ENCODE measurements at places on chromosomes 3 and 15.

DNA sequence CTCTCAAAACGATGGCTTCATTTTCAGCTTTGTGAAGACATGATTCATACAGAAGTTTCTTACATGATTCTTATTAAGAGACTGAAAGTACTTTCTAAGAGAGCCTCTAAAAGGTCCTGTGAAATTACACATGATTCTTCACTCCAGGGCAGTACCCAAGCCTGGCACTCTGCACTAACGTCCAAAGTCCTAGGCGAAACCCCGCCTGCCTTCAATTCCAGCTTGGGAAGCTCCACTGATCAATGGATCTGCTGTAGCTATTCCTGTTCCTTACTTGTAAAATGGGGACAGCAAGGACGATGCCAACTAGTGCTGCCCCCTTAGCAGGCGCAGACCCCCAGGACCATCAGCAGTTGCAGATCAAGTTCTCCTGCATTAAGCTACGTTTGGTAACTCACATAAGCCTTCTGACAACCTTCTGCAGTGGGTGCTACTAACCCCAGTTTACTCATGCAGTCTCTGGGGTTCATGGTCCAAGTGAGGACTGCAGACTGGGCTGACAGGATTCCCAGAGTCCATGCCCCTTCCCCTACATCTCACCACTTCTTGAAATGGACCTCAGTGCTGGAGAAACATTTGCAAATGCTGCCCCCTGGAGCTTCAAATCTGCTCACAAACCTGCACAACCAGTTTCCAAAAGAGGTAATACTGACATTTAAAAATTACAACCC, 10.6 kb downstream of the CHCHD4 start:
- DNase-seq: no peak

GRCh38 chr3:58665405-58665804, 1.2 kb downstream of the FAM3D start:
- DNase-seq: no peak

GRCh38 chr3:140152851-140153639, 218.1 kb downstream of the CLSTN2 start:
- no peak for DNase-seq

GRCh38 chr15:97076011-97076410, 745.5 kb downstream of the NR2F2 start:
- DNase-seq: no peak

DNA sequence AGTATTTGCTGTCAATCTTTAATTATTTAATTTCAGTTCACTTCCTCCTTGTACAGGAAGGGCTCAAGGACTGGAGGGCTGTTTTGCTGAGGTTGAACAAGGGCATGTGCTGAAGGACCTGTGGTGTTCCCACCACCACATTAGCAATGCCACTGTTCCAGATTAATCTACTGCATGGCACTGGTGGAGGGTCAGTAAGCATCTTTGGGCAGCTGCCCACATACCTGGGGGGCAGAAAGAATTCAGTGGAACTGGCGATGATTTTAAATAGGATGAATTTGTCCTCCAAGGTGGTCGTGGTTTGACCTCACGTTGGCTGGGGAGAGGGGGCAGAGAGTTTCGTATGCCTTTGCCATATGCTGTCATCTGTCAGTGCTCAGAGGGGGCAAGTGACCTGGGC, 244.8 kb downstream of the TLE3 start:
- DNase-seq: no peak

- DNase-seq: no peak
Observed at GRCh38 chr3:59189526-59189925, 139.7 kb upstream of the CFAP20DC start.

- DNase-seq: no peak
Observed at GRCh38 chr3:88057630-88058305, 1.0 kb downstream of the CGGBP1 start.

DNA sequence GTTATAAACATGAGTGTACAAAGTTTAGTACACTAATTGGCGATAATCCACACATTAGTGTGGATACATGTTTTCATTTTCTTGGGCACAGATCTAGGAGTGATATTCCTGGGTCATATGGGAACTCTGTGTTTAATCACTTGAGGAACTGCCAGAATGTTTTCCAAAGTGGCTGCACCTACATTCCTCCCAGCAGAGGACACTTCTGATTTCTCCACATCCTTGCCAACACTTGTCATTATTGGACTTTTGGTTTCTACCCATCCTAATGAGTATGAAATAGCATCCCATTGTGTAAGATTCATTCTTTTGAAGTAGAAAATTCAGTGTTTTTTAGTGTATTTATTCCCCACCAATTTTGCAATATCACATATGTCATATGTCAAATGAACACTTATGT, 53.6 kb downstream of the CFAP92 start:
- no peak for DNase-seq

DNA sequence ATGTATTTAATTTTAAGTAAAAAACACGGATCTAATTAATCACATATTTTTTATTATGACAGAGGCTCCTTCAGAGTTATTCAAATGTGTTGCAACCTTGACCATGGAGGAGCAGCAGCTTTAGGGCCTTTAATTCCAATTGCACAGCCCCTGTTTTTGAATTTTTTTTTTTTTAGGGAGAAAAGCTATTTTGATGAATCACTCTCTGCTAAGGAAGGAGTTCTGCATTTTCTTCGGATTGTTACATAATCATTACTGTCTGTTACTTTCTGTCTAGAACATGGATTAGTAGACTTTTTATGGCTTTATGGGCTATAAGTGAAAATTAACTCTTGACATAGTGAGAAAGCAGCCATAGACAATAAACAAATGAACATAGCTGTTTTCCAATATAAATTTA, 90.8 kb downstream of the MCTP2 start:
- DNase-seq: no peak

DNA sequence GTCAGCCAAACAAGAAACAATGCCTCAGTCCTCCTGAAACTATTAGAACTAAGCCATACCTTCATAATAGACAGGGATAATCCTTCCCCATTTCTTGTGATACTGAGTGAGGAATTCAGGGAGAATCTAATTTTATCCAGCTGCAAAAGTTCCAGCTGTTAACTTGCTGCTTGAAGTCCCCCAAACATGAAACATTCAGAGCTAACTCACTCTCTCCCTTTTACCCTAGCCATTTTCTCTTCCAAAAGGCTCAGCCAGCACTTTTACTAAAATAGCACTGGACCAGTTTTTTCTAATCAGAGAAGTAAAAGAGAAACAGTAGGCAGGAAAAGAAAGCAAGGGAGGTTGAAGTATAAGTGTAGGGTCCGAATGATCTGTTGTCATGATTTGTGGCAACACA, 268.1 kb downstream of the TAFA4 start:
- no peak for DNase-seq

DNA sequence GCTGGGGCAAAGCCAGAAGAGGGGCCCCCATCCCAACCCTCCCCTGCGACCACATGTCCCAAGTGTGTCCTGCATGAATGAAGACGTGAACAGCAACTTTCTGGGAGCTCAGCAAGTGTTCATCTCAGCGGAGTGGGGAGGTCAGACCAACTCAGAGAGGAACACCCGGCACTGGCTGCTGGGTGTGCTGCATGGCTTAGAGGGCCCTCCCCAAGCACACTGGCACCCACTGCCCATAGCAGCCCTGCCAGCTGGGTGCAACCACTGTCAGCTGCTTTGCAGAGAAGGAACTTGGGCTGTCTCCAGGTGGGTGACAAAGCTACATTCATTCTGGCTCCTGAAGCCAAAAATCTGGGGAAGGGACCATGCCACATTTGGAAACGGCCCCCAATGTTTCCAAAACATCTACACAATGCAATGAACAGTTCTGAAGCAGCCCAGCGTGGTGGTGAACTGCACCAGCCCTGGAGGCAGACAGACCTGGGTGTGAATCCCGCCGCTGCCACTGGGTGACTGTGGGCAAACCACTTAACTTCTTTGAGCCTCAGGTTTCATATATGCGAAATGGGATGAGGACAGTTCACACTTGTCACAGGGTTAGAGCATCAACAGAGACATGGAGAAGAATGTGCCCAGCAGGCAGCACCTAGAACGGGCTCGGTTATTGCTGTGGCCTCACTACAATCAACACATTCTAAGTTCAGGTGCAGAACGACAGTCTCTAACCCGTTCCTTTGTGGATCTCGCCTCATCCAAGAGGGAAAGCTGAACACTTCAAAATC, 145.4 kb downstream of the NUP210 start:
- DNase-seq: no peak

DNA sequence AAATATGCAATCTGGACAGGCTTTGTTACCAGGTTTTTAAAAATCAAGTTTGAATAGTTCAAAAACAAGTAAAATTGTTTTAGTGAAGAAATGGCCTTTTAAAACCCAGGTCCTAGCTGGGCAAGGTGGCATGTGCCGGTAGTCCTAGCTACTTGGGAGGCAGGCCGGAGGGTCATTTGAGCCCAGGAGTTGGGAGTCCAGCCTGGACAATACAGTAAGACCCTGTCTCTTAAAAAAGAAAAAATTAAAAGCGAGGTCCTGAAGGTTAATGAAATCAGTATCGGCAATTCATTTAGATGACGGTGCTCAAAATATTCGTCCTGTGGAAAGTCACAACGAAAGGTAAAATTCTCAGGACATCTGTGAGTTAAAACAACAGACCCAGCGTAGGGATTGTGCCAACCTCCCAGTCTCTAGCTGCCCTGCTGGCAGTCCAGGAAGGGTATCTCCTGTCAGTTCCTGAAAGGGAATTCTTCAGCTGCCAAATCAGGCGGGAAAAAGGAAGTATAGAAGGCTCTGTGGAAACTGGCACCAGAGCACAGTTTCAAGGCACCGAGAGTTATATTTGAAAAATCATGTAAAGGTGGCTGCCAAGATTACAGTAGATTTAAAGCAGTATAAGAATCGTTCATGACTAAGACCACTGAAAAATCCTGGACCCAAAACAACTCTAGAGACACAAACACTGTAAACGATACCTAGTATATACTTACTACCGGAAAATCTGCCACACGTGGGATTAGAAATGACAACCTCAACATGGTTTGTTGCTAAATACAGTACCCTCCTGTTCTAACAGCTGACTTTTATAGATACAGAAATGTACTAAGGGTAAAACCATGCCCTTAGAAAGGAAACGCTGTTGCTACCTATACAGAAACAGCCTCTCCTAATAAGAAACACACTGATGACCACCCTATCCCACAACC, 1.2 kb upstream of the ABHD17C start:
- DNase-seq: no peak

- no peak for DNase-seq
Observed at GRCh38 chr3:49013738-49014660, 4.4 kb downstream of the DALRD3 start.

DNA sequence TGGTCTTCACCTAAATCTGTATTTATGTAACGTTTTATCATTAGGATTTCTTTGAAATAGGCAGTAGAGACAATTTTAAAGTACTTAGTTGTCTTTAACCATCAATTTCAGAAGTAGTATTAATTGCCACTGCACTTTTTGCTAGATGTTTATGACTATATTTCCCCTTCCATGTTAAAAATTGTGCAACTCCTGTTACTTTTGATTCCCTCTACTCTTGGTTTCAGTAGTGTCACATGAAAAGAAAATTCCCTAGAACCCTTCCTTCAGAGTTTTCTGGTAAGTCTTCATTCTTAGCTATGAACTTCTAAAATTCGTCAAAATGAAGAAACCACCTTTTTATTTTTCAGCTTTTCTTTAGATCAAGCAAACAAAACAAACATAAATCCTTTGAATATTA, 7.1 kb downstream of the PIAS1 start:
- DNase-seq: no peak

DNA sequence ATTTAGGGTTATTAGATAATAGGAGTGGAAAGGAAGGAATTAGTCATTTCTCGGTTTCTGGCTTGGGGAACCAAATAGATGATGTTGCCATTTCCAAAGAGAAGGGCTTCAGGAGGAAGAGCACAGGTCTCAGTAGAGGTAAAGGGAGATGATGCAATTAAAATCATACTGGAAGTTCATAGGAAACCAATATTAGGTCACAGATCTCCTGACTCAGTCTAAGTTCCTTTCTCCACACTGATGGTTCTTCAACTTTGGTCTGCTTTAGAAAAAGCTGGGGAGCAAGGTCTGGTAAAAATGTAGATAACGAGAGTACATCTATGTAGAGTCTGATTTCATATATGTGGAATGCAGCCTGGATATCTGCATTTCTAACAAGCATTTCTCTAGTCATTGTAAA, 130.9 kb downstream of the POLQ start:
- no peak for DNase-seq

- DNase-seq: no peak
Observed at GRCh38 chr15:69117431-69117871, 43.0 kb upstream of the GLCE start.

- DNase-seq: no peak
Observed at GRCh38 chr3:44510000-44510368, 32.5 kb upstream of the ZNF445 start.

GRCh38 chr3:125160606-125161371, 51.8 kb downstream of the SLC12A8 start:
- no peak for DNase-seq

GRCh38 chr3:195154111-195154791, 116.7 kb downstream of the XXYLT1 start:
- DNase-seq: no peak

GRCh38 chr3:54756330-54756731, 171.5 kb downstream of the LRTM1 start:
- DNase-seq: no peak

DNA sequence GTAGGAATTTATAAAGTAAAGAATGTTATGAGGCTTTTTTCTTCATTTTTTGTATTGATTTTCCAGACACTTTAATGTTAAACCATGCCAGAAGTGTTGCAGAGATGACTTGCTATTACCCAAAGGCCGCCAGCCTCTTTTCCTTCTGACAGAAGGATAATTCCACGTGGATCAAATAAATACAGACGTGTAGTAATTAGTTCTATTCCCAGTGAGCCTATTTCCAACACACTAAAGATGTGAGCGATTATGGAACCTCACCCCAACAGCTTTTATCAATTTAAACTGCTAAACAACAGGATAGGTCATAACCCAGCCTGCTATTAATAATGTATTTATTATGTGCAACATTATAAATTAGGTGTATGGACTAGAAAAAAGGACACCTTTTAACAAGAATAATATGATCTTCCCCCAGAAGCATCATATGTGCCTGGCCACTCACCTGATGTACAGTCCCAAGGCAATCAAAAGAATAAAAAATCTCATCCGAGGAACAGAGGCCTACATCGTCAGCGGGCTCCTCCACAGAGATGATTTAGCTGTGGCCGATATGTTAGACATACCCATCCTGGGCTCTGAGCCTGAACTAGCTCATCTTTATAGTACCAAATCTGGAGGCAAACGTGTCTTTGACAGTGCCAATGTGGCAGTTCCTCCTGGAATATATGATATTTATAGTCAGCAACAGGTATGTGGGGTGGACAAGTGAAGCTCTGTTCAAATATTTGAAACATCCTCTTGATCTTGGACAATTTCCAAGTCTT, 125.9 kb upstream of the C15orf61 start:
- no peak for DNase-seq

- no peak for DNase-seq
Observed at GRCh38 chr3:43316783-43317460, 30.6 kb downstream of the SNRK start.

DNA sequence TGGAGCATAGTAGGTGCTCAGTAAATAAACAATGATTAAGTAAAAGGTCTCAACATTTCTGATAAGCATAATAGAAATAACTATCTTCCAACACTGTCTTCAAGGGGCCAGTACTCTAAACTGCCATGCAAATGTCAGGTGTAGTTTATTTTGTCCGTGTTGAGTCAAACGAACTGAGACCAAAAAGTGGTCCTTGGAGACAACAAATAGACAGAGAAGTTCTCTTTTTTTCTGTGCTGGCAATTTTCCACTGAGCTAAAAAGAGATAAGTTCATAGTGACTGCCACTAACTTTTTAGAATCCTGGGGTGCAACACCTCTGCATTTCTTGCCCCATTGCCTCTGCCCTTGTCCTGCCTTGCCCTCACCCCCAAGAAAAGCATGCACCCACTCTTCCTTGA, 14.7 kb upstream of the MBNL1 start:
- no peak for DNase-seq
